Fibroblast of the aortic adventitia (primary cell): ENCODE measurements at places on chromosomes 5 and 9. TPM values are rescaled to one million over a fixed set of nuclear protein-coding genes. Genes with fewer than 3 reads are reported as not detected.

DNA sequence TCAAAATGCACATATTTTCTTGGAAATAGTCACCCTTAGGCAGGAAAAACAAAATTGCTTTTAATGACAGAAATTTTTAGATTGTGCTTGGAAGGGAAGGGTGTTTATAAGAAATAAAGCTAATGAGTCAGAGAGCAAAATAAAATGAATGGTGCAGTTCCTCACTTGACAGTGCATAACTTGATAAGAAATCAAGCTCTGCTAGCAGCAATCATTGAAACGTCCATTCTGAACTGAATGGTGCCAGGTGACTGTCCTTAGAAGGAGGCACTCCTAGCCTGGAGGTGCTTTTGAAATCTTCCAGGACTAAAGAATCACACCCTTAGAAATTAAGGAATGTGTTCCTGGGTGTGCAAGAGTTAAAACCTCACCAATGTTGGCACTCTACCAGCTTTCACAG is 202.5 kb downstream of the EFNA5 start:
- peak; percentile 24 for DNase-seq

Gene SEC61B
- total RNA-seq: 20.3 and 155 TPM in 2 replicates

DNA sequence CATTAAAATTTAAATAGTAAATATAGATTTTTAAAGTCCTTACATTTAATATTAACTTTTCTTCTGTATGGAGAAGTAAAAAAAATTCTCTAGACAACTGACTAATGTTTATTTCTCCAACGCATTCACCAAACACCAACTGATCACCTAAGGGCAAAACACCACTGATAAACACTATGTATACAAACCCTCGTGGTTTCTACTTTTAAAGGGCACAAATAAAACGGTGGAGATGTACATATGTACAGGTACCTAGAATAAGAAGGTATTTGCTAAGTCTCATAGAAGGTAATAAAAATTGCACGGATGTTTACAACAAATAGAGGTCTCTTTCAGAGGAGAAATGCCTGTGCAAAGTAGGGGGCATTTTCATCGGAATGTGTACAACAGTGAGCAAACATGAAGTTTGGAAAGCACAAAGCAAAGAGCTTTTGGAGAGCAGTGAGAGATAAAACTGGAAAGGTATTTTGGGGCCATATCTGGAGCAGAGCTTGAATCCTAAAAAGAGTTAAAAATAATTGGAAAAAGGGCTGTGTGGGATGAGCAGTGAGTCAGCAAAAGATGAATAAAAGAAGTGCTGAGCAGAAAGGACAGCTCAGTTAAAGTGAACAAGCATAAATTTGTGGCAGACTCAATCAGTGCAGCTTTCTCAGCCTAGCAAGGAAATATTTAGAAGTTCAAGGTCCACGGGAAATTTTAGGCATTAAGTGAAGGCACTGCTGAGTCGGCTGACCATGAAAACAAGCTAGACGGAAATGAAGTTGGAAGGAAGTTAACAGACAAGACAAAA is 160.0 kb downstream of the TMEM161B start:
- DNase-seq: no peak

DNA sequence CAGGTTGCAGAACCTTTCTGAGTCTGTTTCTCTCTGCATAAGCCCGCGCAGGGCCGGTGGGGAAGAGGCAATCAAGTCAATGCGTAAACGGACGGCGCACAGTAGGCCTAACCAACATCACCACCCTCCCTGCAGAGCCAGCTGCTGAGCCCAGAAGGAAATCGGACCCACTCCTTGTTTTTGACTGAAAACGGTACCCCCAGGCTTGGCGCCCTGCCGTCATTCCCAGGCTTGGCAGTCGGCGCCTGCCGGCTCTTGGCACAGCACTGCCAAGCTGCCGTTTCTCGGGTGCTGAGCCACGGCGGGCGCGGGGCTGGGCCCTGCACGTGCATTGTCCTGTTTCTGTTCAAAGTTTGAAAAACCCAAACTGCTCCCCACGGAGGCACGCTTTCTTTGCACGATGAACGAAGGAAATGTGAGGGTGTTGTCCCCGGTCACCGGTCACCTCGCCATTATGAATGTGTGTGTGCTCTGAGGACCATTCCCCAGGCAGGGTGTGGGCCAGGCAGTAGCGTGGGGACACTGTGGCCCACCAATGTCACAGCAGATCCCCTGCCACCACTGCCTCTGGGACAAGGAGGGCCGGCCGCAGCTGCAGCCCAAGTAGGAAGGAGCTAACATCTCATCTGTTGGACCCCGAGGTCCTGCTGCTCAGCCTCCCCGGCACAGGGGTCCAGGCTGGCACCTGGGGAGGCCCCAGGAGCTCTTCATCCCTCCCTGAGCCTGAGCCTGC is 20.1 kb downstream of the FIBCD1 start:
- no peak for DNase-seq

Gene TEK
- total RNA-seq: 1.7 and 3.8 TPM in 2 replicates

- peak; percentile 56 for DNase-seq
These were observed 83.3 kb downstream of the ZNF354C start for GRCh38 chr5:179143446-179143845.

- DNase-seq: no peak
These were observed 607 bp downstream of the UHRF2 start for GRCh38 chr9:6413365-6414246.

- no peak for DNase-seq
These were observed 128.9 kb upstream of the PTPN3 start for GRCh38 chr9:109627042-109627441.

DNA sequence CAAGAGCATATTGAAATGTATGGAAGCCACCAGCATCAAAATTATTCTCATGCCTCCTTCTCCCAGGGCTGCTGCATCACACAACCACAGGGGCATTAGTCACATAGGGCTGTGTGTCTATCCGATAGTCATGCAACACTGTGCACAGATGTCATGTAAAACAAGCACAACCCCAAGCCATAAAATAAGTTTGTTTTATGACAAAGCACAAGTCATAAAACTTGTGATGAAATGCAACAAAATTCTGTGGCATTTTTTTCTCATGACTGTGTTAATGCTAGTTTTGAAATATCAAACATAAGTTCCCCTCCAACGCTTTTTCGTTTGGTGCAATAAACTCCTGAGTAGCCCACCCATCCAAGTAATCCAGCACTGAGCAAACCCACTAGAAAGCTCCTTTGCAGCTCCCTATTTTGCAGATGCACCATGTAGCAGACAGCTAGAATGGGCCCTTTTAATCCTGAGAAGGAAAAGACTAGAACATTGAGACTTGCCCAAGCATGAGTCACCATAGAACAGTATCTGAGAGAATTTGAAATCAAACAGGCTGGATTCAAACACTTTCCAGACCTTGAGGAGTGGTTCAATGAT is 93.3 kb upstream of the ZNF366 start:
- DNase-seq: peak; percentile 85

DNA sequence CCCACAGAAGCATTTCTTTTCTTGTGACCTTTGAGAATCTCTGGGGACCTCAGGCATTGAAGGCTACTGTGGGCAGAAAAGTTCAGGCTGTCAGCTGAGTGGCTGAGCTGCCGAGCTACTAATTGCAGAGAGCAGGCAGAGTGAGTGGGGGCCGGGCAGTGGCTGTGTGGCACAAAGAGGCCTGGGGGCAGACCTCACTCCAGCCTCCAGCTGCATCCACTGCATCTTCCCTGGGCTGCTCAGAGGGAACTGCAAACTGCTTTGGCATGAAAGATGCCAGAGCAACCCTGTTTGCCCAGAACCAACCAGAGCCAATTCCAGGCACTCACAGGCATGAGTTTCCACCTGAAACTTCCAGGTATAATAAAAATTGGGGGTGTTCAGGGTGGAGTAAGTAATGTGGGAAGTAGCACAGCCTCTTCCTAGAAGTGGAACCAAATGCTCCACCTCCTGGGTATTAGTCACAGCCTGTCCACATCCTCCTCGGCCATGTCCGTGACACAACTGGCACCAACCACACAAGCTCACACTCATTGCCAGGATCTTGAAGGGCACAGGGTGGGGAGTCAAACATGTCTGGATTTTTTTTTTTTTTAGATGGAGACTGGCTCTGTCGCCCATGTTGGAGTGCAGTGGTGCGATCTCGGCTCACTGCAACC is 548.9 kb downstream of the BNC2 start:
- DNase-seq: peak; percentile 66

Gene STPG3
- total RNA-seq: not detected in 2 replicates

DNA sequence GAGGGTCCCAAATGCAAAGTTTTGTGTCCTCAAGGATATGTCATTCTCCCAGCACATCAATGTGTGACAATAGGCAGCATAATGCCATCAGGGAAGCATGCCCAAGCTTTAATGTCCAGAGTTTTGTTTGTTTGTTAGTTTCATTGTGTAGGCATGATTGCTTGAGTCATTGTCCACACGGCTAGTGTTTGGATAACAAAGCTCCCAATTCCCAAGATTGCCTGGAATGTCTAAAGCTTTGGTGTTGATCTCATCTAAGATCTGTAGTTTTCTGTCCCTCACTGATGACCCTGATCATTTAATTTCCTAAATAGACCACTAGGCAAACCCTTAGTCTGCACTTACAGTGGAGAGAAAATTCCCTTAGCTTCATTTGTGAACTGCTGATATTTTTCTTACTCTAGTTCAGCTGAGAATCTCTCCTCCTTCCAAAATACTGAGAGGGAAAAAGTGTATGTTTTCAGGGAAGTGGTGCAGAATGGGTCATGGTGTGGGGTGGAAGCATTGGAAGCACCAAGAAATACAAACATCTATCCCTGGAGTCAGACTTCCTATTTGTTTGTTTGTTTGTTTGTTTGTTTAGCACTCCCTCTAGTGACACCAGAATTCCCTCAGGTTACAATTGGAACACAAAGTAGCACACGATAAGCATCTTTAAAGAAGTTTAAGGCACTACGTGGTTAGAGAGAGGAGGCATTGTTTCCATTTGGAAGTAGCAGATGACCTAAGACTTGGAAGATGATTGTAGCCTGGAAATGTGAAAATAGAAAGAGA is 127.1 kb downstream of the PRDM6 start:
- no peak for DNase-seq

Gene SVEP1
- 50.2 and 101 TPM in 2 replicates for total RNA-seq

Gene ZCCHC10
- 7.8 and 14.4 TPM in 2 replicates for total RNA-seq

Gene SOX30
- total RNA-seq: 0.09 TPM in 1 of 2 replicates, not detected in the other

DNA sequence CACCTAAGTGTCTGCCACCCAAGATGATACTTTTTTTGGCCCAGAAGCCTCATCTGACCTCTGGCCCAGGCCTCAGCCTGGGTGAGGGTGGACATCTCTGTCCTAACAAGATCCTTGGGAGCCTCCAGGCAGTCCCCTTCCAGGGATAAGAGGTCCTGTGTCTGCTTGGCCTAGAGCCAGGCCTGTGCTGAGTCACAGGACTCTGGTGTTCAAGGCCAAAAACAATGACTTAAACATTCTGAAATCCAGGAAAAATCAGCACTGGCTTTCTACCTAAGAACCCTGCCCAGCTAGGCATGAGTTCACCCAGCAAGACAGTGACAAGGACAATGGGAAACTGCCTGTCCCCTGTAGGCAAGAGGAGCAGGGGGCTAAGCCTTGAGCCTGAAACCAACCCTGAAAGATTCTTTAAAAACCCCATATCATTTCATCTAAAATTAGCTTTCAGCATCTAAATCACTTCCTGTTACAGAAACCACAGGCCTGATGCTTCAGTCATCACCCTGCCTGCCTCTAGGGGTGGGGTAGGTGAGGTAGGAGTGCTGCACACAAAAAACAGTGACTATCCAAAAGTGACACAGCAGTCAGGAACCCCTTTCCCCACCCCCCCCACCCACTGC is 29.9 kb downstream of the CSF2 start:
- peak; percentile 94 for DNase-seq

DNA sequence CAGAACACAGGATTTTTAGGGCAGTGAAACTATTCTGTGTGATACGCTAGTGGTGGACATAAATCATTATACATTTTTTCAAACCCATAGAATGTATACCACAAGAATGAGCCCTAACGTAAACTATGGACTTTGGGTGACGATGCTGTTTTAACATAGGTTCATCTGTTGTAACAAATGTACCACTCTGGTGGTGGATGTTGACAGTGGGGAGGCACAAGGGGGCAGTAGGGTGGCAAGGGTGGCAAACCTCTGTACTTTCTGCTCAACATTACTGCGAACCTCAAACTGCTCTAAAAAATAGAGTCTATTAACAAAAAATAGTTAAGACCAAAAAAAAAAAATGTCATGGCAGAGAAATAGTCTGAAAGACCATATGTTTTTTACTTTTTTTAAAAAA is 9.1 kb upstream of the MVB12B start:
- DNase-seq: no peak

DNA sequence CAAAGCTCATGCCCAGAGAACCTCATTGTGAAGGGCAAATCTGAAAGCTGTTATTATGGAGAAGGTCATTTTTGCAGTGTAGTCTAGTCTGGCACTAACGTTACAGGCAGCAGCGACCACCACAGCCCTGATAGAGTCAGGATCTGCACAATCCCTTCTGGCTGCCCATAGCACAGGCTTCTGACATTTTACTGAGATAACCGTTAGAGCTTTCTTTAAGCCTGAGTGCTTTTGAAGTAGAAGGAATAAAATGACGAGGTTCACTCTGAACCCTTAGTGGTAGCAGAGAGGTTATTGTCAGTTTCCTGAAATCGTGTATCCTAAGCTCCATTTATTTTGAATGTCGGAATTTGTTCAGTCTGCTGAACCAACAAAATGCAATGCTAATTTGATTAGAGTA is 505.1 kb downstream of the CDH12 start:
- no peak for DNase-seq

DNA sequence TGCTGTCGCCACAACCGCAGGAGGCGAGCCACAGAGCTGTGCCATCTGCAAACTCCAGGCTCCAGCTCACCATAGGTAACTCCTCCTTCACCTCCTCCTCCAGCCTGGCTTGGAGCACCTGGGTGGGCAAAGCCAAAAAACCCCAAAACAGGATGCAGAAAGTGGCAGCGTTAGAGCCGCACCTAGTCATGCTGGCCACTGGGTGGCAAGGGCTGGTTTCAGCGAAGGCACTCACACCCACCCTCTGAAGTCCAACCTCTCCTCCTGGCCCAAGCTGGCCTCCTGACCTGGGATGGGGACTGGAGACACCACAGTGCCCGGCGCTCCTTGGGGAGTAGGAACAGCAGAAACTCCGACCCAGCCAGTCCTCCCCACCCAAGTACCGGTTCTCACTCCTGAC is 28.7 kb upstream of the ZNF354B start:
- no peak for DNase-seq

DNA sequence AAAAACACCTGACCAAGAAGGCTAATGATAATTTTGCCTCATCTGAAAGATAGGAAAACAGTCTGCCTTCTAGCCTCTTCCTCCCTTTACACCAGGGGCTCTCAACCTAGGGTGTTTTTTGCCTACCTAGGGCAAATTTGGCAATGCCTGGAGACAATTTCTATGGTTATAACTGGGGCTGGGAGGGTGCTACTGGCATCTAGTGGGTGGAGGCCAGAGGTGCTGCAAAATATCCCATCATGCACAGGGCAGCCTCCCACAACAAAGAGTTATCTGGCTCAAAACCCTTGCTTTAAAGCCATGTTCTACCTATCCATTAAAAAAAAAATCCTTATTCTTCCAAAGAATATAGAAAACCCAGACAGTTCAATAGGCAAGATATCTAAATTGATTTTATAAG is 45.0 kb upstream of the NR3C1 start:
- DNase-seq: no peak

Gene CLINT1
- 34.3 and 78.6 TPM in 2 replicates for total RNA-seq

DNA sequence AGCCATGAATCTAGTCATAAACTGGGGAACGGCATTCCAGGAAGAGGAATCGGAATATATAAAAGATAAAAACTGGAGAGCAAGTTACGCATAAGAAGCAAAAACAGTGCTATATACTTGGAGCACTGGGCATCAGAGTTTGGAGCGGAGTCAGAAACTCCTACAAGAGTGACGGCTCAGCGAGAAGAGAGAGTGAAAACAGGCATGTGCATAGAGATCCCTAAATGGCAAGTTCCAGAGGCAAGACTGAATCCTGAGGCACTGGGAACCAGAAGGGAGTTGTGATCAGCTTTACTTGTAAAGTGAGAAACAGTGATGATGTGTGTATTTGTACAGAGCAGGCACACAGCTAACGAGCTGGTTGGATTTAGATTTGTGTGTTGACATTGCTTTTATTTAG is 514.4 kb upstream of the TNC start:
- no peak for DNase-seq
